ENCODE measurements at places on chromosomes 6 and 20.

DNA sequence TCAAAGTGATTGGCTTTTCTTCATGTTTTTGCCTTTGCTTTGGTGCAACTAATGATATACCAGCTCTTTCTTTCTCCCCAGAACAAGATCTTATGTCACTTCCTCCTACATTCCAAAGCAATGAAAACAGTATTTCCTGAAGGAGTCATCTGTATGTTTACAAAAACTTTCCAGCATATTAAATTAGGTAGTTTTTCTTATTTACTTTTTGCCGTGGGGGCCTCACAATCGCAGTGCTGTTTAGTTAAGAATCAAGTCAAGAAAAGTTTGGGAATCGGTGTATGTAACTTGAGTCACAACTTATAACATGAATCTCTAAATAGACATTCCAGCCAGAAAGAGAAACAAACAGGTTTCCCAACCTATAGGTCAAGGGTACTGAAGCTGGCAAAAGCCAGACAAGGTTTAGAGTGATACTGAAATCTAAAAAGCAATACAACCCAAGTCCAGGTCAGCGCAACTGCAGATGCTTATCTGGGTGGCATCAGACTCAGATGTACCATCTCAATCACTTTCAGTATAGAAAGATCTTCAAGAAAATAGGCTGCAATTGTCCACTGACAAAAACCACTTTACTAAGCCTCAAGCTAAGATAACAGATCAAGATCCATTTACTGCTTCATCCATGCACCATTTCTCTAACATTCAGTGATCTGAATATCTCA, 63.6 kb downstream of the IPCEF1 start:
- no peak for DNase-seq

- no peak for DNase-seq
These were observed 846 bp downstream of the PDE10A start for GRCh38 chr6:165662041-165662748.

DNA sequence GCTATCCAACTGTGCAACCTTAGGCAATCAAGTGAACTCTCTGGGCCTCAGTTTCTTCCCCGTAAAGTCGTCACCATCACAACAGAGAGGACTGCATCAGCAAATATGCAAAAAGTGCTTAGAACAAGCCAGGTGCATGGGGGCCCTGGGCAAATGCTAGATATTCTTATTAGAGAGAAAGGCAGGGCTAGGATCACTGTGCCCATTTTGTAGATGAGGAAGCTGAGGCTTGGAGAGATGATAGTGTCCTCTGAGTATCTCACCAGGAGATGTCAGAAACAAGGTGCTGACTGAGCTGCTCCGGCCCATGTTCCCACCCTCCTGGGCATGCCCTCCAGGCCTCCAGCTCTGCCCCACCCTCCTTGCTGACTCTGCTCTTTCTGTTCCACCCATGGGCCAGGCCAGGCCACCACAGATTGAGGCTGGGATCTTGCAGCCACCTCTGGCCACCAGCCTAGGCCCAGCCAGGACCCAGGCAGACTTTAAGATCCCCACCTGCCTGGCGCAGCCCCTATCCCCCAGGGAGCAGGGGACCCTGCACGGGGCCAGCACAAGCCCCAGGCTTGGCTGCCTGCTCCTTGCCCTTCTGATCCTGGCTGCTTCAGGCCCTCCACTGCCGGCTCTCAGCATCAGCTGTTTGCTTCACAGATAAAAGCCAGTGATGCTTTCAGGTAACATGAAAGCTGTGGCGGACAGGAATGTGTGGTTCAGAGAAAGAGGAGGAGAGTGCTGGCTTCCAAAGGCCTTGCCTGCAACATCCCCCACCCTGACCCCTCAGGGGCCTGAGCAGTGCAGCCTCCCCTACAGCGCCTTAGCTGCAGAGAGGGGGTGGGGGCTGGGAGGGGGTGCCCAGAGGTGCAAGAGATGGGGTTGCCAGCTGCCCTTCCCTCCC, 47.6 kb downstream of the GRM4 start:
- no peak for DNase-seq

DNA sequence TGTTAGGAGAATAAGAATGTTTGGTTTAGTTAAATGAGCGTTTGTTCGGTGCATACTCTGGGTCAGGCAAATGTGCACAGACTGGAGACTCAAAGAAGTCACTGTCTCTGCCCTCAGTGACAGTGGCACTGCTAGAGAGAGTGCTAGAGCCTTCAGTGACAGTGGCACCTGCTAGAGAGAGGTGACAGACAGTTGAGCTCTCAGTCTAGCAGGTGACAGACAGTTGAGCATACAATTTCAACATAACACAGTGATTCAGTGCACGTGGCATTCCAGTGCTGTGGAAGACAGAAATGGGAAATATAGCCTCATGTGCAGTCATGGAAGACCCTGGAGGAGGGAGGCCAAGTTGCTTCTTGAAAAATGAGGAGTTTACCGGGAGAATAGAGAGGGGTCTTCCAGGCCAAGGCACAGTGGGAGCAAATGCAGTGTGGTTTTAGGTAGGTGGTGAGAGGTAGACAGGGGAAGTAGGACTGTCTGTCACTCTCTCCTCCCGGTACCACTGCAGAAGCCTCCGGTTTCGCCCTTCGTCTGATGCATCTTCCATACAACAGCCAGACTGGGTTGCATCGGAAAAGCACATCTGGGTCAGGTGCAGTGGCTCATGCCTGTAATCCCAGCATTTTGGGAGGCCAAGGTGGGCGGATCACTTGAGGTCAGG, 107.9 kb upstream of the CLDN20 start:
- DNase-seq = no peak

DNA sequence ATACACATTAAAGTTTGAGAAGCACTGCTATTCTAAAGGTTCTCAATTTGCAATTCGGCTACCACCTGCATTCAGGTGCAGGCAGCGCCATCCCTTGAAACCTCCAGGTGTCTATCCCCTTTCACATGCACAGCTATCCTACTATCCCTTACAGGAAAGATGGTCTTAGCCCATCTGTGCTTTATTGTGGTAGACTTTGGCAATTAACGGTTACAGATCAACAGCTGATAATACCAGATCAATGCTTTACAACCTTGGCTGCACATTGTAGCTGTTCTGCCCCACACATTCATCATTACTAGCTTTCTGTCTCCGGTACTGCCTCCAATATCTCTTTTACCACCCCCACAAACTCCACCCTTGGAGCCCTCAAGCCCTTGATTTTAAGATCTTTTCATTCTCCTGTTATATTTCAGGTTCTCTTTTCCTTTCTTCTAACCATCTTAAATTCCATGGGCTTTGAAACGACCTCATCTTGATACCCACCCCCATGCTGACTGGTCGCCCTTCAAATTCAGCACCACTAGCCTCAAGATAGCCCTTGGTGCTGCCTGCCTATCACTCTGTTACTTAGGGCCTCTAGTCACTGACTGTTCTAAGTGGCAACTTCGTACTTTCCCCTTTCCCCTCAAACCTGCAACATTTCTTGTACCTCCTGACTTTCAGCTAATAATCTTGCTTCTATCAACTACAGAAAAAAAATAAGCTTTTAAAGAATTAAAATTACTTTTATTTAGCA, 50.8 kb downstream of the SPTLC3 start:
- no peak for DNase-seq

DNA sequence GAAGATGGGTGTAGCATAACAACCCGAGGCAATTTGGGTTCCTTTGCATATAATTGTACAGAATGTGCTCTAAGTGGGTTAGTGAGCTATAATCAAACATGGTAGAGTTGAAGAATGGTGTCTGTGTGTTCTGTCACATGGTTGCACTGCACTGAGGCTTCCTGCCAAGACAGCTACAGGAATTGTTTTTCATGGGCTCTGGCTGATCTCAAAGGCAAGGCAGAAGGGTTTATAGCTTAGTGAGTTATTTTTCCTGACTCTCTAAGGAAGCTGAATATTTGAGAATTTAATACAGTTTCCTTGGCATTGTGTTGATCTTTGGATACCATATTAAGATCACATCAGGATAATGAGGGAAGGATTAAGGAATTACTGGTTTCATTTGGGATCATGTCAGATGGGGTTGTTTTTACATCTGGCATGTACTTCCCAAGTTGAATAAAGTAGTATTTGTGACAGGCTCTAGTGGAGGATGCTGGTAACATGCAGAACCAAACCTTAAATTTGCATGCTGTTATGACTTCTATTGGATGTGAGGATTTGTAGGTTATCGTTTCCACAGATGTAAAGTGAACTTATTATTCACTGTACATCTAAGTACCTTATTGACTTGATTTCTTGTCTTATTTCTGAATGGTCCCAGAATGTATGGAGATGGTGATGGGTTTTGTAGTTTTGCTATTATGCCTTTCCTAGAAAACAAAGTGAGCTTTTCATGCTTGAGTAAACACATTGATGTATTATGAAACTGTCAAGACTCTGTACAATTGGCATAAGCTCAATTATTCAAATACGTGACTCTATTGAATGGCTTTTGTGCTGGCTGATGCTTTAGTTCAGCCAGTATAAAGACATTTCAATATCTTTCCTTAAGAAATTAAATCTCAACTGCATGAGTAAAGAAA, 43.3 kb downstream of the LRRC1 start:
- no peak for DNase-seq

- DNase-seq = no peak
These were observed 21.2 kb upstream of the SLC22A2 start for GRCh38 chr6:160279850-160280249.

- DNase-seq = no peak
These were observed 2.5 kb upstream of the LSM14B start for GRCh38 chr20:62119591-62120364.

- DNase-seq = no peak
These were observed 14.8 kb upstream of the FAM83C start for GRCh38 chr20:35306931-35307517.

- no peak for DNase-seq
These were observed 251.0 kb upstream of the TCF21 start for GRCh38 chr6:133637874-133638273.

DNA sequence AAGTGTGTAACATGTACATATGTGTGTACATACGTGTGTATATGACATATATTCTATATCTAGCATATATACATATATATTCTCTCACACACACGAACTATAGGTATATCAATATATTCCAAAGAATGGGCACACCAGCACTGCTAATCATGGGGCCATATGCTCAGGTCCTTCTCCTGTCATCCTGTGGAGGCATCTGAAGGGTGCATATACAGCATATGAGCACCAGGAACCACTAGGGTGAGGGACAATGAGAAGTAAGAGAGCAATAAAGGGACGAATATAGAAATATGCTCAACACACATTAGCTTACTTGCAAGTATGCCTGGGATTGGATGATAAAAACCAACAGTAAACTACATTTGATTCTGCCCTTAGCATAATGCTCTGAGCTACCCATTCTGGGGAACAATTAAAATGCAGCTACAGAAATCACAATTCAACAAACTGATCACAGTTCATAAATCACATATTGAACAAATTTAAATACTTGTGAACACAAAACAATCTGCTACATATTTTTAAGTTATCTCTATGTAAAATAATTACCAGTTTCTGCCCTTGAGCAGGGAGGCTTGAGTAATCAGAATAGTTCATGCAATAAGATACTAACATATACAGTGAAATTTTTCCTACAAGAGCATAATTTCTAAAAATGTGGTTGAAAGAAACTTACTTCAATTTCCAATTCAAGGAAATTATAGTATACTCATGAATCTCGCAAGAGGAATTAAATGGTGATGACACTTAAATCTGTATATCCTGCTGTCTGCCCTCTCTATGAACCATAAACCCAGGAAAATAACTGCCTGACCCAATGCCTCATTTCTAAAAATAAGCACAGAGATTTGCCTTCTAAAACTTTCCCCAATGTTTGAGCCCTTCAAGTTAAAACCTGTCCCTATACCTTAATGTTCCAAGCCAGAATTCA, 272.2 kb upstream of the THEMIS start:
- DNase-seq = no peak

DNA sequence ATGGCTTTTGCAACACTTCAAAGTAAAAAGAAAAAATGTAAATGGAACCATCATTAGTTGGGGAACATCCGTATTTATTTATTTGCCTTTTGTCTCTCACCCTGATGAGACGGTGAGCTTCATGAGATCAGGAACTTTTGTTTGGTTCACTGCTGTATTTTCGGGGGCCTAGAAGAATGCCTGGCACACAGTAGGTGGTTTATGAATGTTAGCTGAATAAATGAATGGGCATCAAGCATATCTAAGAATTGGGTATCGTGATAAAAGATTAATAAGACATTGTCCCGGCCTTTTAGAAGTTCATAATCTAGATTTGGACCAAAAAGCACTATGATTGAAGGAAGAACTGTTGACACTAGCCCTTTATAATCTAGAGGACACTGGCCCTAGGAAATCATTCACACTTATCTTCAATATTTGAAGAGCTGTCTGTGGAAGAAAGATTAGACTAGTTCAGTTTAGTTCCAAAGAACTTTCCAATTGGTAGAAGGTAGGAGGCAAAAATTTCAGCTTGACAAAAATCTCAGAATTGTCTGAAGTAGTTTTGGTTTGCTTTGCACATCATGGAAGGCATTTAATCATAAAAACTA, 70.3 kb upstream of the CD83 start:
- DNase-seq = no peak

- DNase-seq = no peak
These were observed 215.5 kb downstream of the LRFN2 start for GRCh38 chr6:40371621-40372020.

- DNase-seq = no peak
These were observed 8.5 kb upstream of the SOD2 start for GRCh38 chr6:159701413-159701999.

DNA sequence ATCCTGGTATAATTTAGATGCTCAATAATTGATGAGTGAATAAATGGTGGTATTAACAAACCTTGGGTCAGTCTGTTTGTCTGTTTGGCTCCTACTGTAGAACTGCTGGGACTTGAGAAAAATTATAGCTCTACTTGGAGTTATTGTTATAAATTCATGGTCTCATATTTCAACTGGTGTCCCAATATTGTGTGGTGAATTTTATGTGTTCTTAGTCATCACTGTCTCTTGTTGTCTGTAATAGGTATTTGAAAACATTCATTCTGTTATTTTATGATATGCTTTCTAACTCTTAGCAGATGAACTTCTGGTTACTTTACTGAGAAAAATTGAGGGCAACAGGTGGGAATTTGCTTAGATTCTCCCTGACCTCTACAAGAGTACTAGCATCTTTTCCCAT, 221.4 kb downstream of the CDKAL1 start:
- no peak for DNase-seq

GRCh38 chr6:12537389-12537788, 179.2 kb upstream of the PHACTR1 start:
- no peak for DNase-seq

DNA sequence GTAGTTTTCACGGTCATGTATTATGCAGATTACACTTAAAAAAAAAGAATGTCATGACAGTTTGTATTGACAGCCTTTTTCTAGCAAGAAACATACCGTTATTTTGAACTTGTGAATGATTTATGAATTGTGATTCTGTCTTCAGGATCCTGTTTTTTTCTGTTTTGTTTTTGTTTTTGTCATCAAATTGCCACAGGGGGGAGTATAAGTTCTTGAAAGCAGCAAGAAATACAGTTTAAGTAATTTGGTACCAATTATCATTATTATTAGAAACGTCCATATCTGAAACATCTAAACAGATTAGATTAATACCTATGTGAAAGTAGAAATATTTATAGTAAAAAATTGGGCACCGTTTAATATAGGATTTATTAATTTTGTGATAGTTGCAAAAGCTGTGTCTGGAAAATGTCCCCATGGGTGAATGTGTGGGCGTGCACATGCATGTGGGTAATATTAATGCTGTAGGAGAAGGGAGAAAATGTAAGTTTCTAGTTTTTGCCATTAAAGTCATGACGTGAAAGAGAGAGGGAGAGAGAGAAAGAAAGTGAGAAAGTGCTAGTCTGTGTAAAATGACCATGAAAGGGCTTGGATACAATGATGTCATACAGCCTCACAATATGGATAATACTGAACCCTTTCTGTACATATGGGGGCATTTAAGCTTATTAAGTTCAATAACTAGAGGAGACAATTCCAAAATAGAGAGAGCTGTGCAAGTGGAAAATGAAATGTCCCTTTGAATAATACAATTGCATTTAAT, 9.4 kb upstream of the CCN2 start:
- DNase-seq = no peak
